ENCODE measurements at places on chromosomes 7 and 10. TPM values are rescaled to one million over a fixed set of nuclear protein-coding genes. Genes with fewer than 3 reads are reported as not detected.
A peak's percentile ranks its signal among the peaks of the same experiment; 100 is the strongest.

DNA sequence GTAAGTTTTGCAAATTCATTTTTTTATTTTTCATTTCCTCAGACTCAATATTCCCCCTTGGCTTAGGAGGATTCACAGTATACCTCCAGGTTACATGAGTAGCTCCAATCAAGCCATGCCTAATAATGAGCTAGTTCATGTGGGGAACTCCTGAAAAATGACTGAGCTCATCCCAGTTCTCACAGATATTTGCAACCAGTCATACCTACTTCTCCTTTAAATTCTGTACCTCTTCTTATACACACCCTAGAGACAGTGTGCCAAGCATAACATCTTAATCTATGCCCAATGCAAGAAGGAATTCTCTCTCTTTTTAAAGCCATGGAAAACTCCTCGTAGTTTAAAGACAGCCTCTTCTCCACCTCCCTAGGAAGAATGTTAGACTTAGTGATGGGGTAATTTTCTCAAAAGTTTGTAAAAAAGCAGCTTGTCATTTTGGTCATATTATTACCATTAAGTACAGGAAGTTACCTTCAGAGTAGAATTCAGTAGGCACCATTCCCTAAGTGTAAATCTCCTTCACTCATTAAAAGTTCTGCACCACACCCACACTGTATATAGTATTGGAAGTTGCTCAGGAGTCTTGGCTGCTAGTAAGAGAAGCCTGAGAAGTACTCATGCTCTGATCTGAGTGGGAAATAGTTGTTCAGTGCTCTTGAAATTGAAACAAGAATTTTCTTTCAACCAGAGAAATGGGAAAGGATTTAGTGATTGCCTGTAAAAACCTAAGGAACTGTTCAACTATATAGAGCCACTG lies 72.7 kb downstream of the PTPRZ1 start:
- DNase-seq: no peak

- DNase-seq: no peak
Measured at GRCh38 chr10:110655320-110655719, 11.2 kb downstream of the RBM20 start.

- DNase-seq: no peak
Measured at GRCh38 chr7:28358423-28358868, 53.9 kb upstream of the CREB5 start.

GRCh38 chr7:156025675-156026074 lies 213.4 kb upstream of the SHH start:
- no peak for DNase-seq

Gene PTF1A
- not detected for total RNA-seq

DNA sequence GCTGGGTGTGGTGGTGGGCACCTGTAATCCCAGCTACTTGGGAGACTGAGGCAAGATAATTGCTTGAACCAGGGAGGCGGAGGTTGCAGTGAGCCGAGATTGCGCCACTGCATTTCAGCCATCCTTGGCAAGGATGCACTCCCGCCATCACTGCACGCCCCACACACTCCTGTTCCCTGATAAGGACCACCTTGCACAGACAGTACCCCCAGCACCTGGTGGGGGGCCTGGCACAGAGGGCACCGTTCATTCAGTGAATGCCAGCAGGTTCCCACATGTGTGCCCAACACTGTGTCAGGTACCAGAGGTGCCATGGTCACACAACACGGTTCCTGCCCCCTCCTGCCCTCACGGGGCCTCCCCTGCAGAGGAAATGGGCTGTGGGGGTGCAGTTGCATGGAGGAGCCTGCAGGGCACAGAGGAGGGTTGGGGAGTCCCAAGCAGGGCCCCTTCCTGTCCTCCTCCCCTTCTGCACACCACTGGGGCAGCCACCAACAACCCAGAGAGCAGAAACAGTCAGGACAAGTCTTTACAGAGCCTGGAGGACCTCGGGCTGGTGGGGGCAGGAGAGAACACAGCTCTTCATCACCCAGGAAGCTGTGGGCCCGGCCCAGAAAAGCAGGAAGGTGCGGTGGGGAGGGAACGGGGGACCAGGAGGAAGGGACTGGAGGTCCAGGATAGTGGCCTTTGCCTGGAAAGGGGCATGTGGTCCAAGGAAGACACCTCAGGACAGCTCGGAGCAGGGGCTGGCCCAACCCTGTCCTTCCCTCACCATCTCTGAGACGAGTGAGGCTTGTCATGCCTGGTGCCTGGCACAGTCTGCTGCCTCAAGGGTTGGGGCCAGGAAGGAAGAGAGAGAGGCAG lies 7.1 kb downstream of the CRYGN start:
- DNase-seq: no peak

Gene OPALIN
- total RNA-seq: under 0.01 TPM

DNA sequence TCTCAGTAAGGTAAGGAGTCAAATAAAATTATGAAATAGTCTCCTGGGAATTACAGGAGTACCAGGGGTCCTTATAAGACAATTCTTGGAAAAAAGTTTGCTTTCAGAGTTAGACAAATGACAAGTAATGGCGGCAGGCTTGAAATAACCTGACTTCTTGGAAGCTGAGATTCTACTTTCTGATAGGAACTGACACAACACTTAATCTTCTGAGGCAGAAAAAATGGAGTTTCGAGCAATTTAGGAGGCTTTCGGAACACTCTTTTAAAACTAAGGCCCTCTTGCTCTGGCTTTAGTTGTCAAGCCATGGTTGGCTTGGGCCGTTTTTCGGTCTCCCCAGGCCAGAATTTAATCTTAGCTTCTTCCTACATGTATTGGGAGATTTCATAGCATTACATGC lies 260.0 kb downstream of the GATA3 start:
- DNase-seq: no peak

Gene ICA1
- total RNA-seq: 14.0 TPM

Gene SDHAF3
- 4.3 TPM for total RNA-seq

Gene H2BK1
- total RNA-seq: not detected

DNA sequence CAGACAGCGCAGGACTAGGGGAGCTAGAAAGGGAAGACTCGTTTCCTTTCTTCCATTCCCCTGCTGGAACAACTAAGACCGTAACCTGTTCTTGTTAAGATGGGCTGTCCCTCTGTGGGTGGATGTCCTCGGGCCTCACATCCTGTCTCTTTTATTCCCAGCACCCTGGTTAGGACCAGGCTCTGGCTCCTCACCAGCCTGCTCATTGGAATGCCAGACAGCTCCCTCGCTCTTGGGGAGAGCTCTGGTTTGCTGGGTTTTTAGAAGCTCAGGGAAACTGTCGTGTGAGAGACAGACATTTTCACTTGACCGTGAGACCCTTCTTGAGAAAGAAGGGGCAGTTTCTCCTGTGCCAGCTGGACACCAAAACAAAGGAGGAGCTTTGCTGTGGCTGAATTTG lies 58.1 kb upstream of the HABP2 start:
- no peak for DNase-seq

- no peak for DNase-seq
Measured at GRCh38 chr7:125412890-125413665, 483.5 kb upstream of the POT1 start.

Gene PCLO
- total RNA-seq: 1.1 TPM

GRCh38 chr7:27670676-27671075 lies 8.0 kb upstream of the HIBADH start:
- DNase-seq: no peak

DNA sequence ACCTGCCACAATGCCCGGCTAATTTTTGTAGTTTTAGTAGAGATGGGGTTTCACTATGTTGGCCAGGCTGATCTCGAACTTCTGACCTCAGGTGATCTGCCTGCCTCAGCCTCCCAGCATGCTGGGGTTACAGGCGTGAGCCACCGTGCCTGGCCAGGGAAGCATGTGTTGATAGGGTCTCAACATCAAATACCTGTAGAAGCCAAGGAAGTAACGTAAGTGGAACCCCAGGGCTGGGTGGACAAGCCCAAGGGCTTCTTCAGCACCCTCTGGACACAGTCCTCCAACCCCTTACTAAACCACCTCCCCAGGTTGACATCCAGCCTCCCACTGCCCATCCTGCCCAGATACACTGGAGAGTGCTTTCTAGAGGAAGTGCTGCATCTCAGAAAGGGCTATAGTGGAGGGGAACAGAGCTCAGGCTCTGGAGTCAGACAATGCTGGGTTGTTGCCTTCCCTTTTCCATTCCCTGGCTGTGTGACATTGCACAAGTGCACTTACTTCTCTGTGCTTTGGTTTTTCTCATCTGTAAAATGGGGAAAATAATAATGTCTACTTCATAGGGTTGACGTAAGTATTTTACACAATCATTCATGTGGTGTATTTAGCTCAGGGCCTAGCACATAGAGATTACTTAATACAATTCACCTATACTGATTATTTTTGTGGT lies 73.9 kb upstream of the KAT6B start:
- DNase-seq: no peak

DNA sequence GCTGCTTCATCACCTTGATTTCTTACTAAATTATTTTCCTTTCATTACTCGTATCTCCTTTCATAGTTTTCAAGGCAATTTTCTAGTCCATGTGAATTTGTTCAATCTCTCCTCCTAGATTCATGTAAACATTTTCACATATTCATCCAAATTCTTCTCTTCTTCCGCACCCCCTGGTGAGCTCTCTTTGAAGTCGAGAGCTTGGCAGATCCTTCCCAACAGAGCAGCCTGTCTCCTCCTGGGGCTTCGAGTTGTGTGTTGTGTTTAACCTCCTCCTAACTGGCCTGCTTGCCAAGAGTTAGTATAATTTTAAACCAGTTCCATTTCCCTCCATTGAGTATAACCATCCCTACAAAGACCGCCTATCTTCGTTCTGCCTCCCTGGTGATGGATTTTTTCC lies 272.4 kb upstream of the CELF2 start:
- DNase-seq: no peak

Gene WDR86
- 1.1 TPM for total RNA-seq

DNA sequence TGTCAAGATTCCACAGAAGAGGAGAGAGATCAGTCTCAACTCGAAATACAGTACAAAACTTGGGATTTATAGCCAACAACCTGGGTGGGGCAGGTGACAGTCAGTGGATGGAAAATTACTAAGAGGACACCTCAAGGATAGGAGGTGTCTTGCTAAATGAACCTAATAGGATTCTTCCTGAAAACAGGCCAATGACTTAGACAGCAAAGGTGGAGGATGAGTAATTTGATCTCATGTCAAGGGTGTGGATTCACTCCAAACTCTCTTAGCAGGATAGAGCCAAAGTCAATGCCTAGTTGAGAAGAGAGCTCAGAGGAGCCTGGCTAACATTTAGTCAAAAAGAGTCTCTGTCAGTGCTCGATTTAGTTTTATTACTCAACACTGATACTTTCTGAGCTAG lies 106.7 kb upstream of the INSYN2A start:
- no peak for DNase-seq

DNA sequence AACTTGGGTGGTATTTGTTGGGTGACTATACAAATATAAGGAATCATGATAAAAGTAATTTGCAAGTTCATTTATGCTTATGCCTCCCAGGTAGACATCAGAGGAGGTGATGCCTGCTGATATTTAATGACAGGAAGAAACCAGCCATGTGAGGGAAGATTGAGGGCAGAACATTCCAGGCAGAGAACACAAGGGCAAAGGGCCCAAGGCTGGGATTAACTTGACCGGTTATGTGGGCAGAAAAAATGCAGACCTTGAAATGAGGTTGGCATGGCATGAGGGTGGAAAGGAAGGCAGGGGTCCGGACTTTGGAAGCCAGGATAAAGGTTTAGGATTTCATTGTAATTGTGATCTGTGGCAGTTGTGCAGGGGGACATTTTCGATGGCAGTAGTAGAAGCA lies 68.0 kb upstream of the MTPN start:
- no peak for DNase-seq

Gene ANKRD30A
- total RNA-seq: not detected

- DNase-seq: no peak
Measured at GRCh38 chr10:94617389-94617944, 66.1 kb upstream of the CYP2C18 start.

Gene PTPRZ1
- total RNA-seq: not detected

Gene AKR1C4
- total RNA-seq: not detected

Gene URGCP
- 24.2 TPM for total RNA-seq

DNA sequence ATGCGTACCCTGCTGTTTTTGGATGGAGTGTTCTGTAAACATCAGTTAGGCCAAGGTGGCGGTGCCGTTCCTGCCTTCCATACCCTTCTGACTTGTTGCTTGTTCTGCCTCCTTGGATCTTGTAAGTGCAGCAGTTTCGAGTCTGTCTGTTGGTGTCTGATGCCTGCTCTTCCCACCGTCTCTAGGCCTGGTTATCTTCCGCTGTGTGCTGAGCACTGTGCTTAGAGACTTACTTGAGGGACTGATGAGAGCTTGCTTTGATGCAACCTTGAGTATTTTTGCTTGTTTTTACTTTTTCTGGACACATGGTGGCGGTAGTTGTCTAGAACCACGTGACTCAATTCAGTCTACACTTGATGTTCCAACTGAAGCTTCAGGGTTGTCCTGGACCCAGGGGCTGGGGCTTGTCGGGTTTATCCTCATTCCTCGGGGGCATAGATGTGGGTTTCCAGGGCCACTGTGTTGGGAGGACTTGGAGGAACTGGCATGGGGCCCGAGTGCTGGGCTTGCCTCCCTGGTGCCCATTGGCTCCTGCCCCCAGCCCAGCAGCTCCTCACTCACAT lies 14.4 kb upstream of the SPRN start:
- DNase-seq: peak; percentile 24

DNA sequence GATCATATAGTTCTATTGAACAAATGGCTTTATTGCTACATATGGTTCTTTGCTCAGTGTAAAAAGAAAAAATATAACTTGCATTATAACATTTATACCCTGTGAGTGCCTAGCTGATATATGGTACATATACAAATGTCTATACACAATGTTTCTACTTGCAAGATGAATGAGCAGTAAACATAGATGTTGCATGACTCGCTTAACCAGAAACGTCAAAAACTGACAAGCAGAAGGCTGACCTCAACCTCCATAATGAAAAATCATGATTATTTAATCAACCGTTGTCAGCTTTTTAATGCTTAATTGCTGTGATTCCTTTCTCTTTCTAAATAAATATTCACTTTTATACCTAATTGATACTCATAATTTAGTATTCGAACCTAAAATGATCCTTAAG lies 183.3 kb downstream of the PTN start:
- DNase-seq: no peak

Gene TNKS2
- total RNA-seq: 20.2 TPM

Gene EN2
- not detected for total RNA-seq

DNA sequence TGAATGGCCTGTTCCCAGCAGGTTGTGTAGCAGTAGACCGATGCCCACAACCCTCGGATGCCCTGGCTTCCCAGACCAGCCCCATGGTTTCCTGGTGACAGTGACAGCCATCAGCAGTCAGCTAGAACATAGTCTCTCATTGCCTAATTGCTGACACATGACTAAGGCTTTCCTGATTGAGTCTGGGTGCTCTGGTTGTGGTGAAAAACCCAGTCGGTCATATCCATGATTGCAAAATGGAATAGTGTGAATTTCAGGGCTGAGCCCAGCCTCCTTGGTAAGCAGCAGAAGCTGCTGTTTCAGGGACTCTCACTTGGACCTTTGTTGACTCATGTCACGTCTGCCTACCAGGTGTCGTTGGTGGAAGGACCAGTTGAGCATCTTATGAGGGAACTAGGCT lies 36.6 kb downstream of the POR start:
- DNase-seq: no peak

Gene PON3
- total RNA-seq: under 0.01 TPM

- no peak for DNase-seq
Measured at GRCh38 chr7:29349362-29349761, 154.8 kb downstream of the CHN2 start.

GRCh38 chr10:74900297-74900696 lies 73.9 kb downstream of the KAT6B start:
- peak; percentile 30 for DNase-seq

Gene FASTK
- 64.4 TPM for total RNA-seq

Measured in hematopoietic multipotent progenitor cell (in vitro differentiated cells).